ENCODE measurements at places on chromosomes 12 and 14.

DNA sequence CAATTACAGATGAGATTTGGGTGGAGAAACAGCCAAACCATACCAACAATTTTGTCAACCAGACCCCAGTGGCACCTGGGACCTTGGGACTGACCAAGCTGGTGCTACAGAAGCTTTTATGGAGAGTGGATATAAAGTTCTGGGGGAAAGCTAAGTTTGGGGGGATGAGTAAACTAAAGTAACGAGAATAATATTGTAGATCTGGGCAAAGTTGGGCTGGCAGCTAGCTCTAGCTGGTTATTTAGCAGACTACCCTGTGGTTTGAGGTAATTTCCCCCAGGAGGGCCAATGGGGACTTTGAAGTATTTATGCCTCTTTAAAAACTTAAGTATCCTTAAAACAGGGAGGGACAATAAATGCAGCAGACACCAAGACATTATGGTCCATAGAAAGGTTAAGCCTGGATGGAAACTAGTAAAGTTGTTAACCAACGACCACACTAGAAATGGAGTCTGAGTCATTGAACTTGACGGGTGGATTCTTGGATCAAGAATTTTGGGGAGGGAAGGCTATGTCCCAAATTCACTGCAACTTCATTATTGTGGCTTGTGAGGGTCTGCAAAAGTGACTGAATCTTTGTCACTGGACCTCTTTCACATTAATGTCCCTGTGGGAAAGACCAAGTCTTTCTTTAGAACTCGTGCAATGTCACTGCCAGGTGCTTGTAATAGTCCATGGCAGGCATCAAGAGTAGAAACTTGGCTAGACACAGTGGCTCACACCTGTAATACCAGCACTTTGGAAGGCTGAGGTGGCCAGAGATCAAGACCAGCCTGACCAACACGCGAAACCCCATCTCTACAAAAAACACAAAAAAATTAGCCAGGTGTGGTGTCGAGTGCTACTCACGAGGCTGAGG lies 48.5 kb upstream of the OR5AU1 start:
- no peak for DNase-seq

DNA sequence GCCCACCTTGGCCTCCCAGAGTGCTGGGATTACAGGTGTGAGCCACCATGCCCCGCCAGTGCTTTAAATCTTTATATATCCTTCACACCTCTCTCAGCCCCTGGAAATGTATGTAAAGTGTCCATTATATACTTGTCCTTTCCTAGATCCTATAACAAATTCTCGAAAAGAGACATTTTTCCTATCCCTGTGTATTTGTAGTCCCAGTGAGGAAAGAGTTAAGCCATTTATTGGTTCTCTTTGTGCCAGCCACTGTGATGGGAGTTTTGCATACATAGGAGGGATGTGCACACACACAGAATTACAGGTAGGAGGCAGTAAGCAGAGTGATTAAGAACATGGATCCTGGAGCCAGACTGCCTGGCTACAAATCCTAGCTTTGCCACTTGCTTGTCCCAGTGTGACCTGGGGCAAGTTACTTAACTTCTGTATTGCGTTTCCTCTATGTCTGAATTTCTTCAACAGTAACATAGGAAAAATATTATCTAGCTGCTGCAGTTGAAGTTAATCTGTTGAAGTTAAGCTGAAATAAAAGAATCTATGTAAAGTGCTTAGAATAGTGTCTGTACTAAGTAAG lies 2.1 kb upstream of the RABGGTA start:
- DNase-seq = no peak

GRCh38 chr14:68878908-68879307 lies 86.0 kb upstream of the ZFP36L1 start:
- no peak for DNase-seq

- DNase-seq = no peak
These were observed 29.8 kb downstream of the BRMS1L start for GRCh38 chr14:35855876-35856481.

- peak; percentile 71 for DNase-seq
These were observed 148.7 kb downstream of the SMOC1 start for GRCh38 chr14:70027785-70028428.

DNA sequence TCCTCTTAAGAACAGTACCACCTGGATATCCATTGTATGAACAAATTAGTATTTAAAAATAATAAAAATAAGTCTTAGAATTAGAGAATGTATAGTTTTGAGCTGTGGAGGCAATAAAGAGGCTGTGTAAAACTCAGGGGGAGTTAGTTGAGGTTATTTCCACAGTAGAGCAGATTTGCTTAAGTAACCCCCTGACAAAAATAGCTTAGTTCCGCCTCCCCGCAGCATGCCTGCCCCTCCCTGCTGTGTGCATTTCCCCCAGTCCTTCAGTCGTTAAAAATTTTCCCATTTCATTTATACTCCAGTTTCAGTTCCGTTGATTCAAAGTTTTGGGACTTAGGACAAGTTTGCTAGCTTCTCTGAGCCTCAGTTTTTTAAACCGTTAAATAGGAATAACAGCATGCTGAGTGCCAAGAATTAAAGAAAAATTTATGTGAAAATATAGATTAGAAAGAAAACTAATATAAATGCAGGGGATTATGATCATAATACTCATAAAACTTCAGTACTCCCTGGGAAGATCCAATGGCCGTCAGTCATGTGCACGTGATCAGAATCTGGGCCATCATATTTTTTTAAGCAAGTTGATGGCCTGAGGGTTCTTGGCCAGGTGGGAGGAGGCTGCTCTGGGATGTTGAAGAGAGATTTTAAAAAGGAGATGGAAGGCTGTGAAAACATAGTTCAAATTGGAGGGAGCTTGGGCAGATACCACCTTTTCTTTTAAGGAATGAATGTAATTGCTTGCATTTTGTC lies 14.5 kb upstream of the SLC38A2 start:
- no peak for DNase-seq

GRCh38 chr12:27424631-27425230 lies 21.8 kb upstream of the SMCO2 start:
- DNase-seq = no peak

DNA sequence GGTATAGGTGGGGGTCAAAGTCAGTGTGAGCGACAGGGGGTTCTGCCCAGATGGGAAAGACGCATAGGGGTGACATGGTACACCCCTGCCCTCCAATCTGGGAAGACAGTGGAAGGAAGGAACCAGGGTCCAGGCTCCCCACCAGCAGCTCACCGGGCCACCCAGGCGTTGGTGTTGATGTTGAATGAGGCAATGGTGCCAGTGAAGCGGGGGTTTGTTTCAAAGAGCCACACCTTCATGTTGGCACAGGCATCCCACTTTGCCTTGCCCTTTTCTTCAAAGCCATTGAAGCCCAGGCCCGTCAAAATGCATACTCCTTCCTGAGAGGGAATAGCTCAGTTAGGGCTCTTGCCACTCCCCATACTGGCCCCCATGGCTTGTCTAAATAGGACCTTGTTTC lies 7.5 kb downstream of the EMG1 start:
- DNase-seq = no peak

DNA sequence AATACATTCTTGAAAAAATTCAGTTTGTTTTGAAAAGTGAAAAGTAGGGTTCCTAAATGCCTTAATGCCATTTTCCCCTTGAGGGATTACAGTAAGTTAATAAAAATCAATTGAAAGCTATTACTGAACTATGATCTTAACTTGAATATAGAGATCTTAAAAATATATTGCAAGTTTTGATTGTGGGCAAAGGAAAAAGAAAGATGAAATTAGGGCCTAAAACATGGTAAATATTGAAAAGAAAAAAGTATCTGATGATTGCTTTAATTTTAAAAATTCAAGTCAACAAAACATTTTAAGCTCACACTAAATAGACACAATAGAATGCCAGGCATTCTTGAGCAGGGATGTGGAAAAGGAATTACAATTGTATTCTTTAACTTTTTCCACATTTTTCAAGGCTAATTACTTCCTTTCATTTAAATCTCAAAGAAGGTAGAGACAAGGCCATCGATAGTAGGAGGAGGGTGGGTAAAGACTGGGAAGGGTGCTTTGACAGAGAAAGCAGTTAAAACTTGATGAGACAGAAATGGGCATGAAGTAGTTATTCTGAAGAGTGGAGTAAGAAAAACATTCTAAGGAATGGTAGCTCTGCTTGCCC lies 294.4 kb downstream of the NELL2 start:
- DNase-seq = no peak

- no peak for DNase-seq
These were observed 17.2 kb upstream of the ELK3 start for GRCh38 chr12:96177013-96177412.

GRCh38 chr14:96100161-96101064 lies 61.3 kb downstream of the C14orf132 start:
- DNase-seq = peak; percentile 46

GRCh38 chr14:33444136-33444535 lies 505.5 kb downstream of the NPAS3 start:
- DNase-seq = no peak

DNA sequence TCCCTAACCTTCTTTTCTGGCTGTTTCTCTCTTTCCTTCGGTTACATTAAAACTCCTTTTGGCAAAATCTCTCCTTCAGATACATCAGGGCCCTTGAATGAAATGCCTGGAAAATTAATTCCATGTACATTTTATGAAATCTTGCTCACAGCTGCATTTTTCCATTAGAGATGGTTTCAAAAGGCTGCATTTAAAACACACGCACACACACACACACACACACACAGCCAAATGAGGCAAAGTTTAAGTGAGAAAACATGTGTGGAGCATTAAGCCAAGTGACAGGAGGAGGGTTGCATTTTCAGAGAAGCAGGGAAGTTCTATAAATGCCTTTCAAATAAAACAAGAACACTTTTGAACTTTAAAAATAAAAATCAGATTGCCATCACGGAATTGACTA lies 216.4 kb downstream of the LRIG3 start:
- no peak for DNase-seq

Measured in naive thymus-derived CD8-positive, alpha-beta T cell (primary cell).